Stimulated activated CD4-positive, alpha-beta T cell treated with anti-CD3 and anti-CD28 coated beads, Interleukin-1b, Interleukin-23, amount 100 ng/mL, for 1 hour (primary cell): ENCODE measurements at places on chromosomes 7 and 10.

GRCh38 chr10:88693392-88694020 is 12.5 kb upstream of the LIPK start:
- DNase-seq: no peak

DNA sequence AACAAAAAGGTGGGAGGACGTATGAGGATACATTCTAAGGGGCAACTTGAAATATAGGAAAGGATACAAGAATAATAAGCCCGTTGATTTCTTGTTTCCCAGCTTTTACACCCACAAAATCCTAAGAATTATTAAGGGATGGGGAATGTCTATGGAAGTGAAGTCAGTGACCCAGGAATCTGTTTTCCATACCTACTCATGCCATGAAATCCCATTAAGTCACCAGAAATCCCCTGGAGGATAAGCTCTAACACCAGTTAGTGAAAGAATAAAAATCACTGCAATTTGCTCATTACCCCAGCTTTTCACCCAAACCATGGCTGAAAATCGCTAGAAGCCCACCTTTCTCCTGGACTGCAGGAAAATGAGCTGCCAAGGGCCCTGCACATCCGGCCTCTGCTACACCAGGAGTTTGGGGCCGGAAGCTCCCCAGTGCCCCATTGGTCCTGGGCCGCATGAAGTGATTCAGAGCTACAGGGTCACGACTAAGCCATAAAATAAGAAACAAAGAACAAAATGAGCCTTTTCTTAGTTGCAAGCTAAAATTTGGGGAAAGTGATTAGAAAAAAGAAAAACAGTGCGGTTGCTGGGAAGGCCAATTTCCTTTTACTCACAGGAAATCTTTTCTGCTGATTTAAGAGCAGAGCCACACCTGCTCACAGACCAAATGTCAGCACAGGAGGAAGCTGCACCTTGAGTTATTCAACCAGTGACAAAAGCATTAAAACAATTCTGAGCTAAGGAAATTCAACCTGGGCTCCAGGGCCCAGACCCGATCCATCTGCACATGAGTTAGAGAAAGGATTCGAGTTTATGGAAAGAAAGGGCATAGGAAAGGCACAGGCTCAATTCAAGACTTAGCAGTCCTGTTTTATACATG is 40.3 kb downstream of the HIPK2 start:
- DNase-seq: no peak

DNA sequence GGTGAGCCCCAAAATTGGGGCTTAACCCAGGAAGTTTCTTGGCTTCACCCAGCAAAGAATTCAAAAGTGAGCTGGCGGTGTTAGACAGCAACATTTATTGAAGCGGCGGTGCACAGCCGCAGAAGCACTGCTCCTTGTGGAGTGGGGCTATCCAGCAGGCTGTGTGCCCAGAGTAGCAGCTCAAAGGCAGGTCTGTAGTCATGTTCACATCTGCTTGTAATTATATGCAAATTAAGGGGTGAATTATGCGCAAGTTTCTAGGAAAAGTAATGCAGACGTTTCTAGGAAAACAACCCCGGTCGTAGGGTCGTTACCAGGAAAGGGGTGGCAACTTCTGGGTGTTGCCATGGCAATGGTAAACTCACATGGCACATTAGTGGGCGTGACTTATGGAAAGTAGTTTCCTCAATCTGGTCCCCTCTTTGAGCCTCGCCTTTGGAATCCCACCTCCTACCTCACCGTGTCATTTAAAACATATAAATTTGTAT is 13.7 kb upstream of the KBTBD2 start:
- DNase-seq: no peak

GRCh38 chr7:8189625-8190024 is 72.3 kb downstream of the ICA1 start:
- no peak for DNase-seq

GRCh38 chr10:112213836-112214235 is 30.3 kb upstream of the GPAM start:
- no peak for DNase-seq

GRCh38 chr7:74379938-74380337 is 73.8 kb upstream of the GTF2IRD1 start:
- no peak for DNase-seq

DNA sequence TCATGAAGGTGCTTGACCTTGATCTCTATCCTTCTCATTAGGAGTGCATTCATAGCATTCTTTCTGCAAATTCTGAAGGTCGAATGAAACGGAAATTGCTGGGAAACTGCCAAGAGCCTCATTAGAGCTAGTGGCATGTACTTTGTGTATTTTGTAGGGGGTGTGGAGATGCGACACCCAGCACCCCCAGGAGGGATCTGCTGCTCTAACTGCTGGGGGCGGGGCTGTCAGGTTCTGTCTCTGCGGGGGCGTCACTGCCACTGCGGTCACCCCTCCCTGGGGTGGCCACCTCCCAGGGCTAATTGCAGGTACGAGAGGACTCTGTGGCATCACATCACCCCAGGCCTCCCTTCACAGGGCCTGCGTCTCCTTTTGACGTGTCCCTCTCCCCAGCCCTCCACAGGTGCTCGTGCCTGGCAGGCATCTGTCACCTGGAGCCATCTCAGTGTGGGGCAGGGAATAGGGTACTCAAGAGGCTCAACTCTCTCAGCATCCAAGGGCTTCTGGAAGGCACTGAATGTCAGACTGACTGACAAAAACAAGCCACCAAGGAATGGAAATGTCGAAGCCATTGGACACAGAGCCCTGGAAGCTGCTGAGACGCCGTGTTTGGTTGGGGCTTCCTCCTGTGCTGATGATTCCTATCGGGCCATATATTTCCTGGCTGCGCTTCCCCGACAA is 151.1 kb downstream of the ACTR3B start:
- no peak for DNase-seq

GRCh38 chr10:71708897-71709882 is 10.4 kb downstream of the C10orf105 start:
- no peak for DNase-seq

- no peak for DNase-seq
Observed at GRCh38 chr7:585229-585711, 65.6 kb upstream of the PDGFA start.

DNA sequence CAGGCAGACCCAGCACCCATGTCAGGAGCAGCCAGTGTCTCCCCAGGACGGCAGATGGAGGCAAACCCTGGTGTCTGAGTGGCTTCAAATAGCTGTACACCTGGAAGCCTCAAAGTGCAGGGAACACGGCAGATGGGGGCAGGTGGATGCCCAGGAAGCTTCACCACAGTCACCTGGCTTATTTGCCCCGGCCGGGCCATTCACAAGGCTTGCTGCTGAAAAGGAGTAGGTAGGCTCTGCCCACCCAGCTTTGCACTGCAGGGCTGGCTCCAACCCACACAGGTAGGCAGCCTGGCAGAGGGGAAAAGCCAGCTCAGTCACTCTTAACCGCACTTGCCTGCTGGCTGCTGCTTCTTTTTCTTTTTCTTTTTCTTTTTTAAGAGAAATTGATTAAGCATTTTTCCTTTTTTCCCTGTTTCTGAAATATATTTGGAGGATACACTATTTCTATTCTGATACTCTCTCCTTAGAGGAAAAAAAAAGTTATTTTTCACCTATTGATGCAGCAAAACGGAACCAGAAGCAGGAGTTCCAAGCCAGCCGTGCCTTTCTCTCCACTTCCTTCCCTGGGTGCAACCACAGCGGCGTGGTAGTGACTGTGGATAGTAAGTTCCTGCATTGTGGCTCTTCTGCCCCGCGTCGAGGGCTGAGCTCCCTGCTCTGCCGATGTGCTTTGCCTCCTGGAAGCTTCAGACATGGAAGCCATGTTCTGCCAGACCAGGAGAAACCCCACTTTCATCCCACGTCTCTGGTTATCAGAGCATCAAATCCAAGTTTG is 118.3 kb downstream of the KLF6 start:
- no peak for DNase-seq

- no peak for DNase-seq
Observed at GRCh38 chr7:46784732-46785131, 797.2 kb downstream of the TNS3 start.

DNA sequence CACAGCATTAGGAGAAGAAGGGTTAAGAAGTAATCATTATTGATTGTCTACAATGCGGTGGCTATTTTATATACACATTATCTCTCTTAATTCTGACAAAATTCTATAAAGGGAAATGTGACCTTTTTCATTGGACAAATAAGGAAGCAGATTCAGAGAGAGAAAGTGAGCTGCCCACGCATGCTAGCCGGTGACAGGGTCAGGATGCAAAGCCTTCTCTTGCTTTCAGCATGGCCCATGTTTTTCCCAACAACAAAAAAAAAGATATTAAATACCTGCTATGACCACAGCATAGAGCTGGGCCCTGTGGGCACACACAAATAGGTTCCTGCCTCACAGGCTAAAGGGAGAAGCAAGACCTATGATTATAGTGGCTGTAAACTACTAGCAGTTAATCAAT is 66.8 kb downstream of the PPP1R3C start:
- no peak for DNase-seq

DNA sequence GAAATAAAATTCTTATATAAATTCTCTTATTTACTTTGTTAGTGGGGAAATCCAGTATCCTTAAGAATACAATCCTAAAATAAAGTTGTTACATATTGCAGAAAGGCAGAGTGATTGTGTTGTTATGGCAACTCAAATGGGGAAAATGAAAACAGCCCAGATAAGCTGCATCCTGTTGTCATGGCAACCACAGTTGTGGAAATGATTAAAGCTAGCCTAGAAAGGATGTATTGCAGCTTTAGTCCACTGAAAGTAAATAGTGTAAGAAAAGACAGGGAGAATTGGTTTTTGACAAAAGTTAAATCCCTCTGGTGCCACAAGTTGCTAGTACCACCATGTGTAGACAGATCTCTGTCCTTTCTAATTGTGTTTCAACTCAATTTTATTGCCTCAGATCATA is 43.2 kb downstream of the BTRC start:
- DNase-seq: peak; percentile 13

- DNase-seq: no peak
Observed at GRCh38 chr10:12158111-12158510, 28.6 kb downstream of the SEC61A2 start.

DNA sequence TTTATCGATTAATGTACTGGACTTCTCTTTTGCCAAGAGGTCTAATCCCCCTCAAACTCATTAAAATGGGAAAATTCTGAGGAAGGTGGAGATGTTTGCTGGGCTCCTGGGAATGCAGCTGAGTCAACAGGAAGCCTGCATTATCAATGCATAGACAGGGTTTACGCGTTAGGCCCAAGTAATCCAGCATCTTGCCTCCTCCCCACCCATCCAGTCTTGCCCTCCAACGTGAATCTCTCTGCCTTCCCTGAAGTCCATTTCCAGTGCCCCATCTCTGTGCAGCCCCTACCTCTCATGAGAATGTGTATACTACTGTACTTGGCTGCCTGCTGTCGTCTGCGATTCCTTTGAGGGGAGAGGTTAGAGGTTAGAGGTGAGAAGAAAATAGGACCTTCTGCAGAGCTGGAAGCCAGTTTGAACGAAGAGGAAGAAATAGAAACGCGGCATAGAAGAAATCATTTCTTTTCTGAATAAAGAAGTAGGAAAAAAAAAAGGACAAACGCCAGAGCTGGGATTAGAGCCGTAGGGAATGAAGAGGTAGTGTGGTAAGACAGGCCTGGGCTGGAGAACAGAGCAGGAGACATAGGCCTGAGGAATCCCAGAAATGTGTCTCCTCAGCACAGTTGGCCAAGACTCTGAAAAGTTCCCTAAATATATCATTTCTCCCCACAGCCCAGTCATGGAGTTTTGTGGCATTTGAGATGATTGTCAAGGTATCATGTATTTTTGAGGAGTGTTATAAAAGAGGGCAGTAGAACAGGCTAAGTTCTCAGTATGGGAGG is 75.6 kb downstream of the MYOF start:
- DNase-seq: no peak
